Amniotic epithelial cell (primary cell): ENCODE measurements at places on chromosomes 16 and 17.

DNA sequence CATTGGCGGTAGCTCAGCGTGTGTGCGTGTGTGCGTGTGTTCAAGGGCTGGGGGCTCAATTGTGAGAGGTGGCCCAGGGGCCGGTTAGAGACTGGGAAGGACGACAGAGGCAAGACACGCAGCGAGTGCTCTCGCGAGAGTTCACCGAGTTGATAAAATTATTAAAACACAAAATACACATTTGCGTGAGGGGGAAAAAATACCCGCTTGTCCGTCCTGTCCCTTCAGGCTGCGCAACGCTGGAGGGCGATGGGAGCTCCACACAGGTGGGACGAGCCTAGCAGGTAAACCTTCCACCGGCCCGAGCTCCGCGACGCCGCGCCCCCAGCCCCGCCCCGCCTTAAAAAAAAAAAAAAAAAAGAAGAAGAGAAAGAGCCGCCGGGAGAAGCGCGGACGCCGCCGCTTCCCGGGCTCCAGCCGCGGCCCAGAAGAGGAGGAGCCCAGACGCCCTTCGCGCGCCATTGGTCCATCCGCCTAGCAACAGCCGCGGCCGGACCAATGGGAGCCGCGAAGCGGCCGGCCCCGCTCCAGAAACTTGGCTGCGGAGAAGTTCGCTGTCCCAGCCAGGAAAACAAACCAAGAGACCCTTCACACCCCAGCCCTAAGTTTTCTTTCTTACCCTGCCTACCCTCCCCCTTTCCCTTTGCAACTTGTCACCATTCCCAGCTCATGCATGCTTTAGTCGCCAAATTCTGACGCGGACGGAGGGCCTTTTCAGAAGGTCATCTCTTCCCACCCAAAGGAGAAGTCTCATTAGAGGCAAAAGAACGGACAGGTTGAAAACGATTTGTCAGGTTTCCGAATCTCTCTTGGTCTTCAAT, 169.9 kb upstream of the MAF start:
- DNase-seq, result peak; percentile 76

GRCh38 chr17:57900991-57901743, 51.3 kb upstream of the MRPS23 start:
- DNase-seq, result no peak

DNA sequence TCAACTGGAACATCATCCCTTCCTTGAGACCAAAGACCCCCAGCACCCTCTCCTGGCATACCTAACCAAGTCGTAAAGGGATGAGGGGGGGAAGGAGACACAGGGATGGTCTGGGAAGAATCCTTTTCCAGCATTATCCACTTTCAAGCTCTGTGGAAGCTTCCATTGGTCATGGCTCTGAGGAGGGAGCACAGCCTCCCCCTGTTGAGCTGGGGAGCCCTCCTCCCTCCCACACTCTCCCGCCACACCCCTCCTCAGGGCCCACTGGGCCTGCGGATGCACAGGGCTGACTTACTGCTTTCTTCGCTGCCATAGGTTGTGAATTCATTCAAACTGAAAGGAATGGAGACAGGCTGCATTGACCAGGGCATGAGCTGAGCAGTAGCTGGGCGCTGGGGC, 12.4 kb downstream of the CSF3 start:
- DNase-seq, result no peak

DNA sequence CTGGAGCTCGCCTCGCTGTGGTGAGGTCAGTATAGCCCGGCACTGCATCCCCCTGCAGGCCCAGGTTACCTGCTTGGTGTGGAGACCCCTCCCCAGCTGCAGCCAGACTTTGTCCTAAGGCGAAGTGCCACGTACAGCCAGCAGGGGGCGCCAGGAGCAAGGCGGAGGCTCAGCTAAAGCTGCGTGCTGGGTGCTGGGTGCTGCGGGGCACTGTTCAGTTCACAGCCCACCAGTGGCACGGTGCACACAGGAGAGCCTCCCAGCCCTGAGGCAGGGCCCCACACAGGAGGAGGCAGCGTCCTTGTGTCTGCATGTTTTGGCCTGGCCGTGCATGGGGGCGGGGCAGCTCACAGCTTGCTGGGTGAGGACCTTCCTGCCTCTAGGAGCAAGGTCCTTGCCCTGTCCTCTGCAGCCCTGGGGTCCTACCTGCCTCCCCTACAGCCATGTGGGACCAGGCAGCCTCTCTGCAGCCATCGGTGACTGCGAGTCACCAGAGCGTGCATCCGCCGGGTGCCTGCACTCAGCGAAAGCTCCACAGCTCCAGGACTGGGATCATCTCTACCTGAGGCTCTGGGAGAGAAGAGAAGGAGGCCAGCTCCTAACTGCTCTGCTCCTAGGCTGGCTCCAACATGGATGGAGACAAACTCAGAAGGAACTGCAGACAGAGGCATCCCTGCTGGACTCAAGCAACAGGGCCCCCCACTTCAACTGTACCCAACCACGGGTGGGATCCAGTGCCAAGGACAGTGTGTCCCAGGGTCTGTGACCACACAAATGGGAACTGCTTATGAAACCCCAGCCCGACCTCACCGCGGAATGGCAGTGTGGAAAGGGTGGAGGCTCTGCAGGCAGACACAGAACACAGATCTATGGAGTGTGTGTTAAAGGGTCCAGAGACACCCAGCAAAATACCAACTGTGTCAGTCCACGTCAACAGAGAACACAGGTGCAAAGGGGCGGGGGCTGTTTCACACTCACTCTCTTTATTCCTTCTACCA, 19.0 kb downstream of the SLC7A5 start:
- peak; percentile 21 for DNase-seq

- DNase-seq, result no peak
Observed at GRCh38 chr17:30782206-30782605, 42.3 kb downstream of the CRLF3 start.

DNA sequence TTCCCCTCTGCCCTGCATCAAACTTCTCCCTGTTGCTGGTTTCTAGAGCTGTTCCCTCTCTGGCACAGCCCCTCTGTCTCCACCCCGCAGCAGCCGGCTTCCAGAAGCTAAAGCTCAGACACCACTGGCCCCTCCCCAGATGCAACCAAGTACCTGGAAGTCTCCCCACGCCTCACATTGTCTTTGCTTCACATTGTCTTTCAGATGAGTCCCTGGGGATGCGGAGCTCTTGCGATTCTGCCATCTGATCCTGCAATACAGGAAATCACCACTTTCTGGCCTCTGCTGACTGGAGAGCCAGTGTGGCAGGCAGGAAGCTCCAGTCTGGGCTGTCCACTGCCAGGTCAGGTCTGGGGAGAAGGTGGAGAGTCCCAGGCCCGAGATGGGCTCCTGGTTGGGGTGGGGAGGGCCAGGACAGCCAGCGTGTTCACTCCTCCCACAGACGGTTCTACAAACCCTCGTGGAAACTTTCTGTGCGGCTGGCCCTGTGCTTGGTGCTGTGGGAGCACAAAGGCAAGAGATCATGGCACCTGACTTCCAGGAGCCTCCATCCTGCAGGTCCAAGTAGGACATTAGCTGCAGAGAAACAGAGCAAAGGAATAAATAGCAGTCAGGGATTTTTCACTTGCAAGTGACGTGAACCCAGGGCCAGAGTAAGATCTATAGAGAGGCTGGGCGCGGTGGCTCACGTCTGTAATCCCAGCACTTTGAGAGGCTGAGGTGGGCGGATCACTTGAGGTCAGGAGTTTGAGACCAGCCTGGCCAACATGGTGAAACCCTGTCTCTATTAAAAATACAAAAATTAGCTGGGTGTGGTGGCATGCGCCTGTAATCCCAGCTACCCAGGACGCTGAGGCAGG, 47.9 kb upstream of the MAP3K14 start:
- DNase-seq, result no peak

DNA sequence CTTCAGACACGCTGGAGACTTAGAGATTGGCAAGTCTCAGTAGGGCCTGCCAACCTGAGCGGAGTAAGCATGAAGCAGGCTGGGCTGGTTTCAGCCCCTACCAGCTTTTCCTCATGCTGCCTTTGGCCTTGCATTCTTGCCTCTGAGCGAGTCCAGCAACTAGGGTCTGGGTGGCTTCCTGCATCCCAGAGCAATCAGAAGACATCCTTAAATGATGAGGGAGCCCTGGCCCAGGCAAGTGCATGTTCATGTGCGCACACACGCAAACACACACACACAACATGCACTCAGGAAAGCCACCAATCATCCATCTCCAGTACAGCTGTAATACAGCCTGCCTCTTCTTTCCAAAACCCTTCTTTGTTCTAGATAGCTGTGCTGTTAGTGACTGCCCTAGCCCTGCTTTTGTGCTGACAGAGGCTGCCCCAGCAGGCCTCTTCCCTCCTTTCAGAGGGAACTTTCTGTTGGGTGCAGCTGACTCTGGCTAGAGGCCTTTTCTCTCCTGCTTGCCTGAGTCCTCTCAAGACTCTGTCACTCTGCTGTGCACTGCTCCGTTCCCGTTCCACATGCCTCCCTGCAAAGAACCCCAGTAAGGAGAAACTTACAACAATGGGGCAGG, 30.7 kb upstream of the TBX2 start:
- DNase-seq, result no peak

- DNase-seq, result peak; percentile 3
Observed at GRCh38 chr16:13863075-13863765, 56.7 kb upstream of the ERCC4 start.

- DNase-seq, result no peak
Observed at GRCh38 chr16:53058882-53059281, 4.1 kb downstream of the CHD9 start.

DNA sequence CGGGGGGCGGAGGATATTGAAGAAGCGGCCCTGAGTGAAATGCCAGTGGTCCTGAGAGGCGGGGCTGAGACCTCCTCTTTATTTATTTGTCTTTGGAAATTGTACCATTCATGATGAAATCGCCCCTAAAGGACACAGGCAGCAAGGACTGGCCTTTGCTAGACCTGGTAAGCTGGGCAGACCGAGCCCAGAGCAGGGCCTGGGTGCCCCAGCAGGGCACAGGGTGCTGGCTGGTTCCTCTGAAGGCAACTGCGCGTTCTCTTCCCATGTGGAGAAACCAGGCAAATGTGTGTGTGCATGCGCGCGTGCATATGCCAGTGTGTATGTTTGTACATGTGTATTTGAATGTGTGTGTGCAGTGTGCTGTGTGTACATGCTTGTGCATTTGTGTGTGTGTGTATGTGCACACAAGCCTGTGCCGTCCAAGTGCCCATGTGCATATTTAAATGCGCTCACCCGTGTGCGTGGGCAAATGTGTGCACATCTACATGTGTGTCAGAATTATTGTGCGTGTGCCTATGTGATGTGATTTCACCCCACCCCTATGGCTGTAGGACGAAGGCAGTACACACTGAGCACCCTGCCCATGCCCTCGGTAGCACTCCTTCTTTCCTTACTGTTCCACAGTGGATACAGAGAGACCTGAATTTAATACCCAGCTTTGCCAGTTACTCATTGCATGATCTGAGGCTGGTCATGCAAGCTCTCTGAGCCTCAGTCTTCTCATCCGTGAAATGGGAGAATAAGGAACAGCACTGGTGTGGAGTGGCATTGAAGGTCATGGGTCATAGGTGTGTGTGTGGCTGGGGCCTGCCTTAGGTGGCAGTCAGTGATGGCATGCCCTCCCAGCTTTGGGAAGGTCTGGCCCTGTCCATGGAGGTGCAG, 105.2 kb downstream of the CMIP start:
- DNase-seq, result no peak

DNA sequence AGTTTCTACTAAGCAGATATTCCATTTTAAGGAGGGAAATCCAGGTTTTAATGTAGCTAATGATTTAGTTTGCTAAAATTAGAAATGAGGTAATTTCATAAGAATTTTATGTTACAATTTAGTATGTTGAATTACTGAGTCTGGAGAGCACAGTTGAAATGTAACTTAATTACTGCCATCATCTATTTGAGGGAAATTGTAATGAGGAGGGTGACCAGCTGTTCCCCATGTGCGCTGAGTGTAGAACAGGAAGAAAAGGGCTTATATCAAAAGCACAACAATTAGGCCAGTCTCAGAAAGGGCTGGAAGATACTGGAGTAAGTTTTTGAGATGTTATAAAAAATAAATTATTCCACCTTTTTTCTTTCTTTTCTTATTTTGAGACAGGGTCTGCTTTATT, 735.1 kb upstream of the GOT2 start:
- DNase-seq, result no peak

GRCh38 chr16:53901408-53901807, 197.5 kb downstream of the FTO start:
- no peak for DNase-seq
